ENCODE measurements at places on chromosomes 16 and 17. TPM values are rescaled to one million over a fixed set of nuclear protein-coding genes. Genes with fewer than 3 reads are reported as not detected.

The ATP2C2 gene
- polyA plus RNA-seq, result not detected

The SOX9 gene
- 0.03 TPM for polyA plus RNA-seq

The TP53TG3B gene
- polyA plus RNA-seq, result not detected

The SLC12A3 gene
- 0.72 TPM for polyA plus RNA-seq

The EFNB3 gene
- polyA plus RNA-seq, result not detected

The CCDC40 gene
- polyA plus RNA-seq, result 0.63 TPM

The TEKT1 gene
- polyA plus RNA-seq, result not detected

The ERN2 gene
- not detected for polyA plus RNA-seq

The KREMEN2 gene
- 1.1 TPM for polyA plus RNA-seq

The KRT15 gene
- not detected for polyA plus RNA-seq

The KCNJ2 gene
- not detected for polyA plus RNA-seq

The DLX3 gene
- polyA plus RNA-seq, result not detected

The VTN gene
- 2.0 TPM for polyA plus RNA-seq

The TAT gene
- polyA plus RNA-seq, result not detected

The SPATA32 gene
- polyA plus RNA-seq, result 0.26 TPM

The LDHD gene
- polyA plus RNA-seq, result not detected

The MYADML2 gene
- polyA plus RNA-seq, result not detected

The AGRP gene
- polyA plus RNA-seq, result not detected

The NLK gene
- polyA plus RNA-seq, result 9.3 TPM

The SLC35G6 gene
- polyA plus RNA-seq, result not detected

The TNFRSF13B gene
- 37.8 TPM for polyA plus RNA-seq

The IGSF6 gene
- 0.33 TPM for polyA plus RNA-seq

The SPIRE2 gene
- 0.71 TPM for polyA plus RNA-seq

The SHBG gene
- polyA plus RNA-seq, result 0.10 TPM

The SRP68 gene
- polyA plus RNA-seq, result 36.3 TPM

The PHLPP2 gene
- polyA plus RNA-seq, result 10.8 TPM

The AURKB gene
- 5.3 TPM for polyA plus RNA-seq

The ABCA6 gene
- polyA plus RNA-seq, result 0.18 TPM

The ZG16 gene
- 0.06 TPM for polyA plus RNA-seq

The ZNF267 gene
- 8.6 TPM for polyA plus RNA-seq

The TP53TG3C gene
- polyA plus RNA-seq, result not detected

The CDH3 gene
- polyA plus RNA-seq, result 0.24 TPM

The OTOA gene
- polyA plus RNA-seq, result not detected

The CA7 gene
- not detected for polyA plus RNA-seq

The RNF43 gene
- polyA plus RNA-seq, result 2.6 TPM

The GSG1L gene
- not detected for polyA plus RNA-seq

The SP2 gene
- polyA plus RNA-seq, result 25.4 TPM

The PPM1E gene
- polyA plus RNA-seq, result not detected

The CMTM1 gene
- polyA plus RNA-seq, result 1.8 TPM

The PMFBP1 gene
- polyA plus RNA-seq, result 1.2 TPM

The TEX14 gene
- 0.10 TPM for polyA plus RNA-seq

The TNFSF13 gene
- 20.2 TPM for polyA plus RNA-seq

The PRSS8 gene
- not detected for polyA plus RNA-seq

The EXOC3L1 gene
- not detected for polyA plus RNA-seq

The DNAAF8 gene
- polyA plus RNA-seq, result not detected

The HBZ gene
- polyA plus RNA-seq, result not detected

The CYB5B gene
- polyA plus RNA-seq, result 41.6 TPM

The ENDOV gene
- polyA plus RNA-seq, result 21.9 TPM

The ENPP7 gene
- polyA plus RNA-seq, result 0.40 TPM

The CCL8 gene
- not detected for polyA plus RNA-seq

The TM4SF5 gene
- not detected for polyA plus RNA-seq

The EFCAB5 gene
- 0.54 TPM for polyA plus RNA-seq

The HSD17B1 gene
- 1.5 TPM for polyA plus RNA-seq

The C17orf113 gene
- 0.66 TPM for polyA plus RNA-seq
